ENCODE measurements at places on chromosomes 16 and 17. TPM values are rescaled to one million over a fixed set of nuclear protein-coding genes. Genes with fewer than 3 reads are reported as not detected.

DNAH9 gene
- total RNA-seq, result not detected

RNF157 gene
- not detected for total RNA-seq

TSPOAP1 gene
- total RNA-seq, result 1.3 TPM

SLC5A11 gene
- total RNA-seq, result not detected

TNFRSF12A gene
- total RNA-seq, result 560 TPM

UTS2R gene
- total RNA-seq, result not detected

KRT24 gene
- total RNA-seq, result 0.21 TPM

VAT1 gene
- 149 TPM for total RNA-seq

POLG2 gene
- total RNA-seq, result 12.6 TPM

SCNN1G gene
- 0.85 TPM for total RNA-seq

FBXW10B gene
- 1.4 TPM for total RNA-seq

TOX3 gene
- total RNA-seq, result not detected

NECAB2 gene
- not detected for total RNA-seq

TPSG1 gene
- total RNA-seq, result not detected

SPPL2C gene
- total RNA-seq, result not detected

OTOA gene
- total RNA-seq, result not detected

CCDC144A gene
- total RNA-seq, result 1.7 TPM

MGAT5B gene
- not detected for total RNA-seq

CHP2 gene
- 1.3 TPM for total RNA-seq

PEX12 gene
- 1.9 TPM for total RNA-seq

OMG gene
- not detected for total RNA-seq

ZNF750 gene
- 9.2 TPM for total RNA-seq

KRT20 gene
- not detected for total RNA-seq

MYL11 gene
- total RNA-seq, result not detected

BICDL2 gene
- total RNA-seq, result 10.4 TPM

ALDH3A1 gene
- 11.3 TPM for total RNA-seq

PERCC1 gene
- total RNA-seq, result not detected

OTOP2 gene
- not detected for total RNA-seq

MT1G gene
- 4.1 TPM for total RNA-seq

SERPINF2 gene
- total RNA-seq, result 2.2 TPM

TMC6 gene
- 106 TPM for total RNA-seq

NFATC3 gene
- total RNA-seq, result 4.6 TPM

HIRIP3 gene
- 10.2 TPM for total RNA-seq
